ENCODE measurements at places on chromosomes 7 and 10.

DNA sequence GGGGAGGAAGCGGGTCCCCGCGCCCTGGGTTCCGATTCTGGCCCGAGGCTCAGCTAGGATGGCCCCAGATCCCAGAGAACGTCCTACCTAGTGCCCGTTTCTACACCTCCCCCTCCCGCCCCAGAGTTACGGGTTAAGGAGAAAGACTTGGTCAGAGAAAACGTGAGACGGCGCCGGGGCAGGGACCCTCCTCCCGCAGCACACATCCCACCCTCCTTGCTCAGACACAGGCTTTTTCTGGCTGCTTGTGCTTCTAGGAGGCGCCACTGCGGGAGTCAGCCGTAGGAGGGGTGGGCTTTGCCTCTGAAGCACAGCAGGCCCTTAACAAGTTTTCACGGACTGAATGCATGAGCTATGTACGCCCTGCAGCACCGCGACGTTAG, 104.9 kb upstream of the LEP start:
- DNase-seq = no peak

- no peak for DNase-seq
Observed at GRCh38 chr7:25861601-25862260, 290.3 kb upstream of the NFE2L3 start.

DNA sequence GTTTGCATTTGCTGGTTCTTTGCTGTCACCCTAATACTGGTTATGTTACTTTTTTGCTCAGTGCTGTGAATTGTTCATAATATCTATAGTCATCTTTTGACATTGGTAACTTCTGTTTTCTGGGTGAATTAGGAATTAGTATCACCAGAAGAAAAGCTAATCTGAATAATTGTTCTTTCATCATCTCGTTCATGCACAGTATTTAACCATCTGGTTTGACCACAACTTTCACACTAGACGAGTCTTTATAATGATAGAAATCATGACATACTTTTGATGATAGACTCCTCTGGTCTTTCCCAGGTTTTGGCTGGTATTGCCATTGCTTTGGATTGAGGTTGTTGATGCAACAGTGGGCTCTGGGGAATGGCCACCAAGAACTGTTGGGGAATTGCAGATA, 25.1 kb downstream of the SGPL1 start:
- no peak for DNase-seq

- DNase-seq = no peak
Observed at GRCh38 chr10:50309342-50309741, 58.0 kb upstream of the ASAH2 start.

All from stimulated activated naive CD8-positive, alpha-beta T cell treated with anti-CD3 and anti-CD28 coated beads, Interleukin-15, Interleukin-2, amounts not matched to agents 100 U/mL and 50 U/mL, for 24 hours (primary cell).